Effector memory CD4-positive, alpha-beta T cell (primary cell): ENCODE measurements at places on chromosomes 4 and X.

DNA sequence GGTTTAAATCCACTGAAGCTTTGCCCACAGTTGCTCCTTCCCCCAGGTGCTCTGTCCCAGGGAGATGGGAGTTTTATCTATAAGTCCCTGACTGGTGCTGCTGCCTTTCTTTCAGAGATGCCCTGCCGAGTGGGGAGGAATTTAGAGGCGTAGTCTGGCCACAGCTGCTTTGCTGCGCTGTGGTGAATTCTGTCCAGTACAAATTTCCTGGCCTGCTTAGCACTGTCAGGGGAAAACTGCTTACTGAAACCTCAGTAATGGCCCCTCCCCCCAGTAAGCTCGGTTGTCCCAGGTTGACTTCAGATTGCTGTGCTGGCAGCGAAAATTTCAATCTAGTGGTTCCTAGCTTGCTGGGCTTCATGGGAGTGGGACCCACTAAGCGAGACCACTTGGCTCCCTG lies 40.1 kb downstream of the UGT2B17 start:
- DNase-seq: no peak

GRCh38 chr4:22573198-22573597 lies 57.3 kb upstream of the ADGRA3 start:
- no peak for DNase-seq

GRCh38 chrX:11398785-11399184 lies 105.6 kb downstream of the AMELX start:
- DNase-seq: no peak

DNA sequence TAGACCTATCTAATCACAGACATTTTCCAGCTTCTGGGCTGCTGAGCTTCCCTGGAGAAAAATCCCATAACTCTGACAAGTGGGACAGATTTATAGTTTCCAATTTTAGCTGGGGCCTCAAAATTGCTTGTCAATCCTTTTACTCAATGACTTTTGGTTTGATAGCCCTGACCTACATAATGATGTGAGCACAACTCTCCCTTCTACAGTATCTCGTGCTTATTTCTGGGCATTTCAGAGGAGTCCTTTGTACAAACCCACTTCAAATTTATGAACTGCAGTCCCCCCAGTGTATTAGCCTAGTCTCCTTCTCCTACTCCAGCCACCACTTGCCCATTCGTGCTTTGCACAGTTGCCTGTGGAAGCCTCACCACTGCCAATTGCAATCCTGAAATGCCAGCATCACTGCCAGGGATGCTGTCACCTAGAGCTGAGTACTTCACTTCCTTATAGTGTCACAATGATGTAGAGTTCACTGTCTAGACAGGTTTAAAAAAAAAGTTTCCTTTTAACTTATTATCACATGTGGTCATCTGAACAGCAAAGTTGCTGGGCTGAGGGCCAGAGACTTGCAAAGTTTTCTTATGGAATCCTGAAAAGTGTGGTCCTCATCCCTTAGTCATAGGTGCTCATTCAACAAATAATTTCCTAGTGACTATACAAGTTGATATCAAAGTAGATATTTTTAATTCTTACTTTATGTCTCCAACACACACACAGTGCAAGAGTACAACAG lies 21.2 kb downstream of the TRAM1L1 start:
- DNase-seq: no peak

- DNase-seq: no peak
Measured at GRCh38 chrX:1336948-1337779, 579 bp downstream of the IL3RA start.

DNA sequence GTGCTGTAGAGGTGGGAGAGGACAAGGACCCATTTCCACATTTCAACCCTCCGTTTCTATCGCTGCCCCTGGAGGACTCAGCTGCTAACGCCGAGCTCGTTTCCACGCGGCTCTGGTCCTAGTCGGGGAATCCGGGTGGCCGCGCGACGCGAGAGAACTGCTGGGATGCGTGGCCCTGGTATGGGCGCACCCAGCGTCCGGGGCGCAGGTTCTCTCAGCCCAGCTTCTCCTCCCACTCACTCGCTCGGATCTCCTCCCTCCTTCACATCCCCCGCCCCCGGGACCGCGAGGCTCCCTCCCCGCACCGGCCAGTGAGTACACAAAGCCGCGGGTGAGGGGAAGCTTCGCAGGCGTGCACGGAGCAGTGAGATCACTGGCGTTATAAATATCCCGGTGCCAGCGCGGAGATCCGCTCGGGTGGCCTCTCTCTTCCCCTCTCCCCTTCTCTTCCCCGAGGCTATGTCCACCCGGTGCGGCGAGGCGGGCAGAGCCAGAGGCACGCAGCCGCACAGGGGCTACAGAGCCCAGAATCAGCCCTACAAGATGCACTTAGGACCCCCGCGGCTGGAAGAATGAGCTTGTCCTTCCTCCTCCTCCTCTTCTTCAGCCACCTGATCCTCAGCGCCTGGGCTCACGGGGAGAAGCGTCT lies at the start of gene FGF5:
TSS of gene FGF5 (plus strand) at position 412 of the 649 bp plus-strand sequence. CDS start at position 573, 161 bp downstream.
- DNase-seq: no peak
